ENCODE measurements at places on chromosomes 1 and 21.

DNA sequence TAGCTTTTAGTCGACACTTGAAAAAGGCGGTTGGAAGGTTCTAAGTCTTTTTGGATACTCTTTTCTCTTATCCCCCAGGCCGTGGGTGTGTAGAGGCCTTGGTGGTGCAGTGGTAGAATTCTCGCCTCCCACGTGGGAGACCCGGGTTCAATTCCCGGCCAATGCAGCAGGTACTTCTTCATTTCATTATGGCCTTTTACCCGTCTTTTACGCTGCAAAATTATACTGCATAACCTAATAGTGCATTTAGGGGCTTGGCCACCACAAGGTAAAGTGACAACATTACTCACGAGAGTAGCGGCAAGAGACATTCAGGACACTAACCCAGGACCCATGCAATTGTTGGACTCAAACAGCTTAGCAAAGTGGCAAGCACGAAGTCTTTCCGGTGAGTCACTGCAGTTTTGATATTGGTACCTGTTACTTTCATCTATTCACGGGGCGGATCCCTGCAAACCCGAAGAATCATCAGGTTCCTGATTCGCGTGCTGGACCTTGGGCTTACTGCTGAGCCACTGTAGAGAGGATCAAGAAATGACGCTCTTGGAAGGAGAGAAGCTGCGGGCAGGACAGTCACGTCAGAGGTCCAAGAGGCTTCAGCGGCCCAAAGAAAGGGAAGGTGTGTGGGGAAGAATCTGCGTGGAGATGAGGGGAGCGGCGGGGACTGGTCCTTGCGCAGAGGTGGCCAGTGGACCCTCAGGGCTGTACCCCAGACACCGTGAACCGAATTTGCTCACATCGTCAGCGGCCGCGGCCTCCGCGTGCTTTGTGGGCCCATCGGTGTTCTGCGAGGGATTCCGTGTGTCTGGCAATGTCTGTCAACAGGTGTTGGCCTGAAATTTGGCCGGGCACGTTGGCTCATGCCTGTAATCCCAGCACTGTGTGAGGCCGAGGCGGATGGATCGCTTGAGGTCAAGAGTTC, 12.9 kb upstream of the RNU1-4 start:
- DNase-seq: no peak

GRCh38 chr21:36027347-36027746, 33.0 kb downstream of the SETD4 start:
- no peak for DNase-seq

DNA sequence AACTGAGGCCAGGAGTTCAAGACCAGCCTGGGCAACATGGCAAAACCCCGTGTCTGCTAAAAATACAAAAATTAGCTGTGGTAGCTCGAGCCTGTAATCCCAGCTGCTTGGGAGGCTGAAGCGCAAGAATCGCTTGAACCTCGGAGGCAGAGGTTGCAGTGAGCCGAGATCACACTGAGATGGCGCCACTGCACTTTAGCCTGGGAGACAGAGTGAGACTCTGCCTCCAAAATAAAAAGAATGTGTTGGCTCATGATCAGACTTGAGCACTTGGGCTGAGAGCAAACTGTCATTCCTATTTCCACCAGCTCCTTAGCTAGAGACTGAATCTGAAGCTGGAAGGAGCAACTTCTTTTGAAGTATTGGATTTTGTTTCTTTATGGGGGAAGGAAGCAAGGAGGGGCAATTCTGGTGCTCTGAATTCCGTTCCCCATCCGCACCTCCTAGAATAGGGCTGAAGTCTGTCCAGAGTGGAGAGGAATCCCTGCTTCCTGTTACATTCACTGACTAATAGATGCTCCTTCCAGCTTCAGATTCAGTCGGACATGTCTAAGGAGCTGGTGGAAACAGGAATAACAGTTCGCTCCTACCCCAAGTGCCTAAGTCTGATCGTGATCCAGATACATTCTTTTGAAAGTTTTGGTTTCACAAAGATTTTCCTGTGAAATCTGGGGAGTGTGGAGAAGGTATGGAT, 3.8 kb downstream of the ZNF672 start:
- DNase-seq: no peak

- no peak for DNase-seq
Measured at GRCh38 chr1:153192697-153193096, 10.5 kb upstream of the LELP1 start.

DNA sequence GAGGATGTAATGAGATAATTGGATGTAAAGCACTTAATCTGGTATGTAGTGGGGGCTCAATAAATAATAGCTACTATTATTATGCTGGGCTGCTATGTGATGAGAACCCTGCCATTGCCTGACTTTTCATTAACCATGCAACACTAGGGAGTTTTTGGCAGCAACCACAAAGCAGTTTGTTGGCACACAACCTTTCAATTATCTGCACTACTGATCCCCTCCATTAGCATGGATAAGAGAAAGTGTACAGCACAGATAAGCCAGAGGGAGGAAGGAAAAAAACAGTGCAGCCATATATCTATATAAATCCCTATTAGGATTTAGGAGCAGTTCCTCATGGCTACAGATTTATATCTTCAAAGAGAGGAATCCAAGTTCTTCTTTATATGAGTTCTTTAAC, 498.5 kb downstream of the NUF2 start:
- no peak for DNase-seq

DNA sequence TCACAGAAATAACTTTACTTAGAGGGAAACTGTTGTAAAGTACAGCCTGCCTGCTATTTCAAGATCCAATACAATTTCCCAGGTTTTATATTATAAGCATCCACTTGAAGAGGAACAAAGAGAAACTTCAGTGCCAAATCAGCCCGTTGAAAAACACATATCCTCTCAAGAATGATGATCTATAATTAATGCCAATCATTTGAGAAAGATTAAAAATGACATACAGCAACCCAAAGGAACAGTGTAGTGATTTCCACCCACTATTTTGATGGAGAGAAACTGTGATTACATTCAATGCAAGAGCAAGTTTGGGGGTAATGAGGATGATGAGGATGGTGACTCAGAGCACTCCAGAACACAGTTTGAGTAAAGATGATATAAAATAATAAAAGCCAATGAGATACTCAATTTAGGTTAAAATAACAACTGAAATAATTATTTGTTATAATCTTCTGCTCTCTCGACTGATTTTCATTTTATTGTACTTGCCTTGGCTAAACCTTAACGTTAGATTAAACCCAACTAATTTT, 715.5 kb downstream of the NCAM2 start:
- DNase-seq: peak; percentile 64

- DNase-seq: peak; percentile 68
Measured at GRCh38 chr1:3858231-3858981, 1.1 kb downstream of the DFFB start.

- DNase-seq: no peak
Measured at GRCh38 chr1:210758761-210759160, 375.2 kb downstream of the KCNH1 start.

GRCh38 chr1:85496941-85497582, 32.1 kb upstream of the DDAH1 start:
- no peak for DNase-seq

DNA sequence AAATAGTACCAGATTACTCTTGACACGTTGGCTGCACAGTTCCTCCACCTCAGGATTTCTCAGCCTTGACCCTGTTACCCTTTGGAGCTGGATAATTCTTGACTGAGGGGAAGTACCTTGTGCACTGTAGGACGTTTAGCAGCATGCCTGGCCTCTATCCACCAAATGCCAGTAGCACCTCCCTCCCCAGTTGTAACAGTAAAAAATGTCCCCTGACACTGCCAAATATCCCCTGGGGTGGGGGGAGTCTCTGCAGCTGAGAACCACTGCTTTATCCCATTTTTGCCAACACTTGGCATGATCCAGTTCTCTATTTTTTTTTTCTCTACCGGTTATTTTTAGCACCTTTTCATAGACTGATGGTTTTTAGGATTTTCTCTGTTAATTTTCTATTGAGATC, 34.0 kb downstream of the C1orf198 start:
- no peak for DNase-seq

GRCh38 chr1:176903474-176903873, 261.0 kb downstream of the ASTN1 start:
- DNase-seq: peak; percentile 53
